Karpas-422 (cell line): ENCODE measurements at places on chromosomes 6 and 20.

- H3K36me3 ChIP-seq = no peaks in the 10 kb centered on the region
- no peaks in the 10 kb centered on the region for H3K27me3 ChIP-seq
- no peaks in the 10 kb centered on the region for H3K4me1 ChIP-seq
- H3K27ac ChIP-seq = no peak overlapping the region
These were observed 58.0 kb downstream of the BLOC1S5 start for GRCh38 chr6:8006208-8006607.

DNA sequence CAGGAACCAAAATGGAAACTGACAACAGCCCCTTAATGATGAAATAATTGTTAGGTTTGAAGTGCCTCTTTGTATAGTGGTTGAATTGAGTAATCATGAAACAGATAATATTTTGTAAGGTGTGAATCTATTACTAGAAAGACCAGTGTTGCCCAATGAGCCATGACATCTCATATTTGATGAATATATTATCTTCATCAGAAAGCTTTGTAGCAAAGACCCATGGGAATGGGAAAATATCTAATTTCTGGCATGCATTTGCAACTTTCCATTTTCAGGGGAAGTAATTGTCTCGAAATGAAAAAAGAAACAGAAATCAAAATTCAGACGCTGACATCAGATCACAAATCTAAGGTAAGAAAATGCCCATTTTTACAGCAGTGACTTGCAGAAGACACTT is 57.3 kb upstream of the LAMP5 start:
- no peaks in the 10 kb centered on the region for H3K4me1 ChIP-seq
- no peaks in the 10 kb centered on the region for H3K27me3 ChIP-seq
- no peak for DNase-seq

DNA sequence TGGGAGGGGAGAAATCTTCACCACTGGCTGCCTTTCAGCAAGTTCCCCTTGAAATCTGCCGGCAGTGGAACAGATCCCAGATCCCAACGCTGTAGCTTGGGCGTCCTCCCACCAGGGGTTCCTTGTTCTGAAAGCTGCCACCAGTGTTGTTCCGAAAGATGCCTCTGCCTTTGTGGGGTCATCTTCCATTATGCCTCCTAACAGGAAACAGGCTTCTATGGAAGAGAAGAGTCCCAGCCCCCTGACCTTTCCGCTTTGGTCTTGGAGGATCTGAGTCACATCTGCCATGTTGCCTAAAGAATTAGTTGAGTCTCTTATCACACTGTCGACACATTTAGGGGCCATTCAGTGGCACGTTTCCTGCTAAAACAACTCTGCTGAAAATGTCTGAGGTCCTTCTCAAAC is 57.5 kb upstream of the NFATC2 start:
- H3K4me1 ChIP-seq = peaks cover 21% of the 10 kb centered on the region
- no peak for DNase-seq
- H3K27ac ChIP-seq = no peak overlapping the region
- no peaks in the 10 kb centered on the region for H3K27me3 ChIP-seq

DNA sequence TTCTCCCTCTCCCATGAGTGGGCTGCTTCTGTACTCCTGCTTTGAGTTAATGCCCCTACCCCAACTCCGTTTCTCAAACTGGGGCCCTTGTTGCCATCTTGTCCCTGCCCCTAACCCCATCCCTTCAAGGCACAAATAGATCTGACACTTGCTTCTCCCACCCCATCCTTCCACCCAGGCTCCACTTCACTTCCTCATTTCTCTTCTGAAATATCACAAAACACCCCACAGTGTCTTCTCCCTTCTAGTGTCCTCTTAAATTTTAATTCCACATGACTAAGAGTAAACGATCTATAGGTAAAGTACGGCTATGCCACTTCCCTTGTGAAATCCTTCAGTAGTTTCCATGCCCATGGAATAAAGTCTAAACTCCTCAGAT is 571.6 kb upstream of the NOX3 start:
- no peak overlapping the region for H3K27ac ChIP-seq
- no peaks in the 10 kb centered on the region for H3K27me3 ChIP-seq
- no peaks in the 10 kb centered on the region for H3K4me1 ChIP-seq
- H3K36me3 ChIP-seq = no peaks in the 10 kb centered on the region

- H3K27ac ChIP-seq = no peak overlapping the region
- H3K4me3 ChIP-seq = no peak overlapping the region
- H3K36me3 ChIP-seq = no peaks in the 10 kb centered on the region; the same call in 1 of the 2 replicates
- no peak for DNase-seq
- no peaks in the 10 kb centered on the region for H3K4me1 ChIP-seq
These were observed 86.7 kb downstream of the AHI1 start for GRCh38 chr6:135410856-135411255.

DNA sequence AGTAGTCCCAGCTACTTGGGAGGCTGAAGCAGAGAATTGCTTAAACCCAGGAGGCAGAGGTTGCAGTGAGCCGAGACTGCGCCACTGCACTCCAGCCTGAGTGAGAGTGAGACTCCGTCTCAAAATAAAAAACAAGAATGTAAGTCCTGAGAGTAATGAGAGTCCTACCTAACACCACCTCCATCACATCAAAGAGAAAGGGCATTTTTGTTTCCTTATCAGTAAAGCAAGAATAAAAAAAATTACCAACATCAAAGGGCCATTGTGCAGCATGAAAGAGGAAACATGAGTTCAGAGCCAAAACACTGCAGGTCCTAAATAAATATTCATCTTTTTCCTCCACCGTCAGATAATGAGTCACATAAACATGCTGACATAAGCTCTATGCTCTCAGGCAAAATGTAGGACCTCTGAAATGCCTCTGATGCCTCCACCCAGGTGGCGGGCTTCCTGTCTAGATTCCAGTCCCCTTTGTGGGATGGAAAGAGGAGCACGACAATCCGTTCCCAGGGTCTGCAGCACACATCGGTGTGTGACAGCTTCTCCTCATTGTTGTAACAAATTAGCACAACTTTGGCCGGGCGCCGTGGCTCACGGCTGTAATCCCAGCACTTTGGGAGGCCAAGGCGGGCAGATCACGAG is 7.2 kb downstream of the ATP9A start:
- H3K36me3 ChIP-seq = no peaks in the 10 kb centered on the region
- no peaks in the 10 kb centered on the region for H3K4me1 ChIP-seq
- no peak for DNase-seq
- H3K27ac ChIP-seq = no peak overlapping the region
- no peak overlapping the region for H3K4me3 ChIP-seq

DNA sequence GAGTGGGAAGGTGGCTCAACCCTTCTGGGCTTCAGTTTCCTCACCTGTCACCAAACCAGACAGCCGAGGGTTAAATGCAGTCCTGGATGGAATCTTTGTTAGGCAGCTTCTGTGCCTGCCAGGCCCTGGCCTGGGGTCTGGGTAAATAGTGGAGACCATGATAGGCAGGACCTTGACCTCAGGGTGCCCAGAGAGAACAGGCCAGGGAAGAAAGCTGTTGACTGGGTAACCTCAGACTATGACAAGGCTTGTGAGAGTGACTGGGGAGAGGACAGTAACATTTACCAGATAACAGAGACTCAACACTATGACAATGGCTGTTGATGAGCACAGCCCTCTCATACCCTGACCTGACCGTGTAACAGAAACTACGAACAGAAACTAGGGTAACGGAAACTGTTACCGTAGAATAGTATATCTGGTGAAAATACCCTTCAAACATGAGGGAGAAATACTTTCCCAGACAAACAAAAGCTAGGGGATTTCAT is 218.3 kb downstream of the PREX1 start:
- no peaks in the 10 kb centered on the region for H3K27me3 ChIP-seq
- no peak for DNase-seq
- H3K36me3 ChIP-seq = no peaks in the 10 kb centered on the region
- no peak overlapping the region for H3K27ac ChIP-seq
- H3K4me1 ChIP-seq = peaks cover 2% of the 10 kb centered on the region; the same call in 1 of the 2 replicates

- no peak overlapping the region for H3K4me3 ChIP-seq
- DNase-seq = no peak
- no peaks in the 10 kb centered on the region for H3K27me3 ChIP-seq
- H3K4me1 ChIP-seq = no peaks in the 10 kb centered on the region
These were observed 863.9 kb upstream of the MANEA start for GRCh38 chr6:94713446-94713845.

GRCh38 chr6:142893088-142893487 is 51.9 kb downstream of the HIVEP2 start:
- no peaks in the 10 kb centered on the region for H3K4me1 ChIP-seq
- no peaks in the 10 kb centered on the region for H3K27me3 ChIP-seq
- H3K27ac ChIP-seq = no peak overlapping the region
- no peak overlapping the region for H3K4me3 ChIP-seq

GRCh38 chr20:16018881-16019280 is 554.4 kb downstream of the KIF16B start:
- H3K36me3 ChIP-seq = no peaks in the 10 kb centered on the region
- H3K4me1 ChIP-seq = peaks cover 8% of the 10 kb centered on the region
- DNase-seq = no peak
- no peaks in the 10 kb centered on the region for H3K27me3 ChIP-seq
- no peak overlapping the region for H3K4me3 ChIP-seq
- H3K27ac ChIP-seq = no peak overlapping the region

DNA sequence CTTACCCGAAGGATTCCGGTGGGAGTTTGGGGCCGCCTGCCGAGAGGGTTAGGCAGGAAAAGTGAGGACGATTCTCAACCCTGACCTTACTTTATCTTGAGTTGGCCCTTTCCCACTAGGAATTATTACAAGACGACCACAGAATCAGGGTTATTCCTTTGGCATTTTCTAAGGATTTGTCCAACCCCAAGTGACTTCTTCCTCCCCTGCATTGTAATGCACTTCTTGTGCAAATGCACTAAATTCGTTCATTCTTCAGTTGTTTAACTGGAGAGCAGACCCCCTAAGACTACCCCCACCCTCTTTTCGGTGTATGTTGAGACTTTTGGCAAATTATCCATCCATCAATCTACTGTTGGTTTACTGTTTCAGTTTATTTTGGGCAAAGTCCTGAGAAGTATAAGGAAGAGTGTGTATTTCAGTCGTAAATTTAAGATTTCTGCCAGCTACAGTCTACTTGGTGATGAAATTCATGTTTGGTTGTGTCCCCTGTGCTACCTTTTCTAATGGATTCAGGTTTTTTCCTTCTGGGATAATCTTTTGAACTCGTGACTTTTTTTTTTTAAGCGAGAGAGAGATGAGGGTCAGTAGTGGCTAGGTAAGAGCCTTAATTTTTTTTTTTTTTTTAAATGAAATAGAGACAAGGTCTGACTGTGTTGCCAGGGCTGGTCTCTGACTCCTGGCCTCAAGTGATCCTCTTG is 611 bp upstream of the TMEM217 start:
- H3K27ac ChIP-seq = no peak overlapping the region
- DNase-seq = no peak
- H3K4me3 ChIP-seq = peak overlapping the region; percentile 87

- no peak overlapping the region for H3K4me3 ChIP-seq
- no peak for DNase-seq
- H3K4me1 ChIP-seq = peaks cover 4% of the 10 kb centered on the region
- H3K27ac ChIP-seq = no peak overlapping the region
- no peaks in the 10 kb centered on the region for H3K27me3 ChIP-seq
- H3K36me3 ChIP-seq = peaks cover 57% of the 10 kb centered on the region
These were observed 20.1 kb downstream of the SEC23B start for GRCh38 chr20:18527836-18528235.

GRCh38 chr20:40323361-40323794 is 365.7 kb downstream of the MAFB start:
- no peaks in the 10 kb centered on the region for H3K4me1 ChIP-seq
- H3K27me3 ChIP-seq = no peaks in the 10 kb centered on the region
- peak; percentile 42 for DNase-seq
- H3K4me3 ChIP-seq = no peak overlapping the region

DNA sequence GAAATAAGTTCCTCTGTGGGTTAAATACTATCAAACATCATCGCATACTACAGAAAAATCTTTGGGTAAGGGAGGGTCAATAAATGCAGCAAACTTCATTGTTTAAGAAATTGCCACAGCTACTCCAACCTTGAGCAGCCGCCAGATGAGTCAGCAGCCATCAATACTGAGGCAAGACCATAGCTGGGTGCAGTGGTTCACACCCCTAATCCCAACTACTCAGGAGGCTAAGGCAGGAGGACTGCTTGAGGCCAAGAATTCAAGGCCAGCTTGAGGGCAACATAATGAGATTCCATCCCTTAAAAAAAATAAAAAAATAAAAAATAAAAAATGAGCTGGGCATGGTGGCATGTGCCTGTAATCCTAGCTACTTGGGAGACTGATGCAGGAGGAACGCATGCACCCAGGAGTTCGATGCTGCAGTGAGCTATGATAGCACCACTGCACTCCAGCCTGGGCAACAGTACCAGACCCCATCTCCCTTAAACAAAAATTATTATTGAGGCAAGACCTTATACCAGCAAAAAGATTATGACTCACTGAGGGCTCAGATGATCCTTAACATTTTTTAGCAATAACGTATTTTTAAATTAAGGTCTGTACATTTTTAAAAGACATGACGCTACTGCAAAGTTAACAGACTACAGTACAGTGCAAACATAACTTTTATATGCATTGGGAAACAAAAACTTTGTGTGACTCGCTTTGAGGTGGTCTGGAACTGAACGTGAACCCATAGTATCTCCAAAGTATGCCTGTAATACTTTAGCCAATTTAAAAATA is 8.8 kb downstream of the SRPK1 start:
- H3K27me3 ChIP-seq = no peaks in the 10 kb centered on the region
- H3K36me3 ChIP-seq = peaks cover 83% of the 10 kb centered on the region
- DNase-seq = no peak
- no peak overlapping the region for H3K27ac ChIP-seq
- H3K4me1 ChIP-seq = no peaks in the 10 kb centered on the region

DNA sequence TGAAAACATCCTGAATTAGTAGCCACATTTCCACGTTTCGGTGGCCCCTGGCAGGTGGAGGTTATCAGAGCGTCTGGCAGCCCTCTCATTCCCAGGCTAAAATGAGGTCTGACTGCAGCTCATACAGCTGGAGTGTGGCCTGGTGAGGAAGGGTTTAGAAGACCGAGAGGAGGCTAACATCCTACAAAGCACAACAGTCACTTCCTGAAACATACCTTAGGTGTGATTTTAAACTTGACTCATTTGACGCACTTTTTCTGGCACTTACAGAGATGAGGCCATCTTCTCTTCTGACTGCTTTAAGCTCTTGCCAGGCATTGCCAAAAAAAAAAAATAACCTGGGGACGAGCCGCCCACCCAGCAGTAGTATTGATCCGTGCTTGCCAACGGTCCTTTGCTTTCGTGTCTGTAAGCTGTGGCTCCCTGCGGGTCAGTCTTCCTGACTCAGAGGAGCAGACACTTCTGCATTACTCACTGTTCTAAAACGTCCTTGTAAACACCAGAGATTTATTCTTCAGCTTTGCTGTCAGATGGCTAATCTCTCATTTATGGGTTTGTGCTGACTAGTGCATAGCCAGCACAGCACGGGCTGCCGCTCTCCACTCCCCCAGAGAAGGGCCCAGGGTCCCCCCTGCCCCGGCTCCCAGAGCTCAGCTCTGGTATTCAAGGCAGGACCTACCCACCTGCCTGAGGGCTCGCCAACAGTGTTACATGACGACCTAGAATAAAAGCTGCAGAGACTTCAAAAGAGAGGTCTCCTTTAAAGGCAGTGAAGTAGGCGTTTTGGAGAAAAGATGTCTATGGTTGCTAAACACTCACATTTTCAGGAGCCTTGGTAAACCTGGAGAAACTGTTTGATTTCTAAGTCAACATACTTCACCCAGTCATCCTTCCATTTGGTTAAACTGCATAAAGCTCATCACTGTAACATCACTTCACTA is 78.5 kb upstream of the FRMD1 start:
- no peak for DNase-seq
- H3K4me1 ChIP-seq = no peaks in the 10 kb centered on the region
- no peaks in the 10 kb centered on the region for H3K36me3 ChIP-seq
- no peaks in the 10 kb centered on the region for H3K27me3 ChIP-seq
- H3K27ac ChIP-seq = no peak overlapping the region

GRCh38 chr6:11824986-11825385 is 46.4 kb upstream of the ADTRP start:
- H3K27ac ChIP-seq = no peak overlapping the region
- peaks cover 11% of the 10 kb centered on the region for H3K4me1 ChIP-seq
- H3K36me3 ChIP-seq = no peaks in the 10 kb centered on the region
- no peak for DNase-seq
